ENCODE measurements at places on chromosomes 1 and 21.

GRCh38 chr21:32119389-32119788 lies 159.5 kb downstream of the MIS18A start:
- DNase-seq, result no peak

DNA sequence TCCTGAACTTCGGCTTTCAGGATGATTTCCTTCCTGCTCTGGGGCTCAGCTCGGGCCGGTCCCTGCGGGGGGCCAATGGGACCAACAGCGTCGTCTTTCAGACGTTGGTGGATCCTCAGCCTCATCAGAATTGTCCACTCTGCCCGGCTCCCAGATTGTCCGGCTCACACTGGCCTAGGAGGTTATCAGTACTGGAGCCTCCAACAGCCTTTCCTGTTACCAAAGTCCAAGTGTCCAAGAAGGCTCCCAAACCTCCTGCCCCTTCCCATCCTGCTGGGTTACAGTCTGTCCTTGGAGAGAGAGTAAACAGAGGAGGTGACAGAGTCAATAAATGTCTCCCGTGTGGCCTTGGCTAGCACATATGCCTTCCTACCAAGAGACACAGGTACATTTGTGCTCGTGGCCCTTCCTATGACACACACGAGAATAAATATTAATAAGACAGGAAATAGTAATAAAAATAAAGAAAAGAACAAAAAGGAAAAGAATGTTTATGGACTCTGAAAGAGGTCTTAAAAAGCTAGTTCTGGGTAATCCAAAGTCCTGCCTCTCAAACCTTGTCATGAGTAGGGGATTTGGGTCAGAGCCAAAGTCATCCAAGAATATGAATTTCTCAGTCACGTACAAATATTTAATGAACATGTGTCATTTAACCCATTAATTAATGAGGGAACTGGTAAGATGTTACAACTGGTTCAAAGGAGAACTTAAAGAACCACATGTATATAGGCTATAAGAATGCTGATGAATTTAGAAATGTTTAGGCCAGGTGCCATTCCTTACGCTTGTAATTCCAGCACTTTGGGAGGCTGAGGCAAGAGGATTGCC lies 80.8 kb upstream of the SLC2A1 start:
- no peak for DNase-seq

DNA sequence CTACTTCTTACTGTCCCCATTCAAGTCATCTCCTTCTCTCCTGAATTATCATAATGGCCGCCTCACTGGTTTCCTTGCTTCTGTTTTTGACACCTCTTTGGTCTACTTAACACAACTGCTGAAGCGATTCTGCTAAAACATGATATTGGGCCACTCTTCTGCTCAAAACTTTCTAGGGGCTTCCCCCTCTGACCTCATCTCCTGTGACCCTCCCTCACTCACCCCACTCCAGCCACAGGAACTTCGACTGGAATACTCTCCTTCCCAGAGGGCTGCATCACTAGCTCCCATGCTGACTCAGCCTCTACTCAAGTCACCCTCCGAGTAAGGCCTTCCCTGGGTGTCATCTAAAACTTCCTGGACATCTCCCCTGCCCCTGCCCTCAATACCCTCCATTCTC lies 35.7 kb downstream of the NRIP1 start:
- DNase-seq, result no peak

- DNase-seq, result peak; percentile 63
These were observed 22.9 kb upstream of the LDLRAP1 start for GRCh38 chr1:25520446-25521061.

DNA sequence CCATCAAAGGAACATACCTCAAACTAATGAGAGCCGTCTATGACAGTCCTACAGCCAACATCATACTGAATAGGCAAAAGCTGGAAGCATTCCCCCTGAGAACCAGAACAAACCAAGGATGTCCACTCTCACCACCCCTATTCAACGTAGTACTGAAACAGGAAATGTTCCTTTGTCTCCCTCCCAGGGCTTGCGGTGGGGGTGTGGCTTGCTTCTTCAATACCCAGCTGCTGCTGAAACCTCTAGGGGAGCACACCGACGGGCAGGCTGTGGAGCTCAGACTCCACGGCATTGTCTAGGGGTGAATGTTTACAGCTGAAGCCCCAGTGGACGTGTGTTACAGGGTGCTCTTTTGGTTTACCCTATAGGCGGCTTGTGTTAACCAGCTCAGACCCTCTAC lies 30.5 kb upstream of the B3GALT2 start:
- DNase-seq, result no peak

DNA sequence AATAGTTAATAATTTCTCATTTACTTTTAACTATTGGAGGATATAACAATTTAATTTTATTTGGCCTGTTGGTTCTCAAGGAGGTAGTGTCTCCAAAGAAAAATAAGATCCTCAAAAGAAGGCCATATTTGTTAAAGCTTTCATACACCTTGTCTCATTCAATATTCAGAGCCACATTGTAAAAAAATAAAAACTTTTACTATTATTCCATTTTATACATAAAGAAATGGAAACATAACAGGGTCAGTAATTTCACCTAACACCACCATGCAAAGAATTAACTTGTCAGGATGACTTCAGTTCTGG lies 40.3 kb upstream of the KCTD3 start:
- DNase-seq, result no peak

- peak; percentile 58 for DNase-seq
These were observed 89.0 kb upstream of the SERTAD4 start for GRCh38 chr1:210143465-210144062.

DNA sequence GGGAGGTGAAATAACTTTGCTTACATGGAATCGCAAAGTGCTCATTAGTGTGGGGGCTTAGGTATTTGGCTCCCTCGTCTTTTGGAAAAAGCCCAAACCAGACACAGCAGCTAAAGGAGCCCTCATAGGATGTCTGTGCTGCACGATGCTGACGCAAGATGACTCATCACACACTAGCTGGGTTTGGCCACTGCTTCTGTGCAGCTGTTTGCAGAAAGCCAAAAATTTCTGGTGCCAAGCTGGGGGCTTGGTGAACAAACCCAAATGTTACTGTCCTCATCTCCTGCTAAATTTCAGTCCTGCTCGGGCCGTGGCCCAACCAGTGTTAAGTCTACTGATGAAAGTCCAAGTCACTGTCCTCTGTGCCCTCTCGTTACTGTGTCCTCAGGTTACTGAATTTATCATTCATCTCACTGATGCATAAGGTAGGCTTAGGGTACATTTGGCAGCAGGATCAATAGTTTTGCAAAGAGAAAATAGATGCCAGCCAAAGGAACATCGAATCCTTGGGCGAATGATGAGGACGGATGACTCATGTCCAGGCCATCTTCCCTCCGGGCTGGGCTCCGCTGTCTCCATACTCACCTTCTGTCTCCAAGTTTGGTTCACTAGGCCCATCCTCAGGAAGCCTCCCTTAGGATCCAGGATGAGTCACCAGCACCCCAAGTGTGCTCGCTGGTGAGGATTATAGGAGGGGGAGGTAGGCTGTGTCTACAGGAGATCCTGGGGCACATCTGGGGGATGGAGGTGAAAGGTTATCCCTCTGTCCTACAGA lies 177.7 kb downstream of the ADSS2 start:
- peak; percentile 56 for DNase-seq

GRCh38 chr1:51956528-51957509 lies 33.7 kb downstream of the RAB3B start:
- no peak for DNase-seq

DNA sequence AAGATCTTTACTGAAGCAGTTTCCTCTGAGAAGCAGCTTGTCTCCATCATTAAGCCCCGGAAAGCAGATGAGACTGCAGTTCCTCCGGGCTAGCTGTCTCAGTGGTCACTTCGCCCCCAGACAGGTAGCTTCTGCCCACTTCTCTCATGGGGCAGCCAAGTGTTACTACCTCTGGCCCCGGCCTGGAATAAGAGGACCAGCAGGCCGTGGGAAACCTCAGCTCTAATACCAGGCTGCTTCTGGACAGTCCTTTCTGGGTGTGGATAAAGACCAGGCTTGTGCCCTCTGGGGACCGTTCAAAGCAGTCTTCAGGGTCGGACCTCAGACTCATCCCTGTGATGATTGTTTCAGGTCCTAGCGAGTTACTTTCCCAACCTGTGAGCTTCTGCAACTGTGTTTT lies 54.8 kb downstream of the RUNX3 start:
- no peak for DNase-seq

DNA sequence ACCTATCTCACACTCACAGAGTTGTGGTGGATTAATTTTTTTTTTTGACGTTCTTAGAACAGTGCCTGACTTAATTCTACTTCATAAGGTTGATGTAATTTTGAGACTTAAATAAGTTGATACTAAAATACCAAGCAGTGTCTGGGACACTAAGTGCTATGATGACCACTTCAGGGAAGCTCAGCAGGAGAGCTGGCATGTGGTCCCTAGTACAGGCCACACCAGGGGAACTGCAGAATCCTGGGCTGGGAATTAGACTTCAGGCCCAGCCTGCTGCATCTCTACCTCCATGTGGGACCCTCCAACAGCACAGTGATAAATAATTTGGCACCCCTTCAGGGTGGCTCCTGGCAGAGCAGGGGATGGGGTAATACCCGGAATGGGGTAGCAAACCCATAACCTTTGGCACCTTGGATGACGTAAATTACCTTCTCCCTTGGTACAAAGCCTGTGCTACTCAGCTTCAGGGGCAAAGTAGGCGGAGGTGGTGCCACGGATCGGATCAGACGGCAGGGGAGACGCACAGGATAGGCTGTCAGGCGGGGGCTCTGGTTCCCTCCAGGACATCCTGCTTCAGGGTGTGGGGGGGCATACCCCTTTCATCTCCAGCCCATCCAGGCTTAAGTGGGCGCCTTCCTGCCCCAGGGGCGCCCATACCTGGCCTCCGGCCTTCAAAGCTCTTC lies 4.8 kb downstream of the MFSD2A start:
- DNase-seq, result no peak

DNA sequence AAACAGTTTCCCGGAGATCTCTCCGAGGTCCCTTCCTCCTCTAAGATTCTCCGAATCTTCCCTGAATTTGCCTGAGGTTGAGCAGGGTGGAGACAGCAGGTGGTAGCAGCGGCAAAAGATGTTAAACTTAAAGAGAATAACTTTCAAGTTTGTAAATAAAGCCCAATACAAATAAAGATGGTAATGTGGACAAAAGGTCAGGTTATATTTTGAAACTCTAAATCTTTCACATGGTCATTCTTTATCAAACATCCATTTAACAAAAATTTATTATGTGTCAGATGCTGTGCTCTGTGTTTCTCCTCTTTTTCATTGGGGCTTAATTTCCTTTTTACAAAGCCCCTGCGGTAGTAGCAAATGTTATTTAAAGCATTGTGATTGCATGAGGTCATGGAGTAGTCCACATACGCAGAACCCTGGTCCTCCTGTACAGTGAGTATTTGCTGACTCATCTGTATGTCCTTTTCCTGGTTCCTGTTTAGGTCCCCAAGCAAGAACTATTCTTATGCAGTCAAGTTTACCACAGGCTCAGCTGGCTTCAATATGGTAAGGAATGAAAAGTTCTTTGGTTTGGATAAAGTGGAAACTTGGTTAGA lies 119.2 kb downstream of the ITSN1 start:
- no peak for DNase-seq

All from activated CD4-positive, alpha-beta T cell treated with anti-CD3 and anti-CD28 coated beads, Interleukin-2, Interleukin-6, amounts not matched to agents 100 ng/mL and 50 ng/mL, durations not matched to agents 16 hours and 8 hours (primary cell).